GDM1 (cell line): ENCODE measurements at places on chromosomes 3 and 15.

- DNase-seq = no peak
Observed at GRCh38 chr3:14946236-14946635, 1.1 kb upstream of the NR2C2 start.

- DNase-seq = no peak
Observed at GRCh38 chr3:94012185-94012584, 16.2 kb downstream of the STX19 start.

- DNase-seq = no peak
Observed at GRCh38 chr3:102265720-102266119, 169.1 kb upstream of the ZPLD1 start.

GRCh38 chr3:156908398-156908797 lies 82.2 kb downstream of the LEKR1 start:
- DNase-seq = no peak

DNA sequence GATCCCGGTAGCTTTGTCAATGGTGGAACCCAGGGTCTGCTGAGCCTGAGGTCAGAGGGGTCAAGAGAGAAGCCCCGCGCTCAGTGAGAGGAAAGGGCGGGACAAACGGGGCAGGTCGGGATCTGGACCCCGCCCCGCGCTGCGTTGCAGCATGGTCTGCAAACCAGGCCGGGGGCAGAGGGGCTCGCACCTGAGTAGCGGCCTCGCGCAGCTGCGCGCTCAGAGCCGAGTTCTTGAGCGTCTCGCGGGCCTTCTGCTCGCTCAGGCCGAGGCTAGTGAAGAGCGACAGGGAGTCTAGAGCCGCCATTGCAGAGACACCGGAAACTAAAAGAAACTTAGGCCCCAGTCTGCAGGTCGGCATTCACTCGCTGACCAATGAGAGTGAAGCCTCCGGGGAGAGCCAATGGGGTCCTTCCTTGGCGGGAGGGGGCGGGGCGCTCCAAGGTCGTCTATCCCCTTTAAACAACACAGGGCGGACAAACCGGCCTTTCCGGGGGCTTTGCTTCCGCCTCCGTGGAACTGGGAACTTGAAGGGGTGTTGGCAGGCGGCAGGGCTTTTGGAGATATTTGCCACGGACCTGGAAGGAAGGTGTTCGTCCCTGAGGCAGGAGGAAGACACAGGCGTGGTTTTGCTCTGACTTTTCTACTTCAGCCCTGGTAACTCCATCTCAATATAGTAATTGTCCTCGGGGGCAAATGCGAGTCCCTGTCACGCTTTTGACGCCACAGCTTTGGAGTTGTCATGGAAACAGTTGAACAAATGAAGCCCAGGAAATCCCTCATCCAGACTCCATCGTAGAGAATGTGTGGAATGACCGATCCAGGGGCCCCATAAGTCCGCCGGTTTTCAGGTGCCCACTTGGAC lies at the start of gene QARS1:
QARS1 (minus strand) TSS at position 331 of the 865 bp plus-strand sequence; CDS start at position 307, 24 bp downstream.
- peak; percentile 76 for DNase-seq

DNA sequence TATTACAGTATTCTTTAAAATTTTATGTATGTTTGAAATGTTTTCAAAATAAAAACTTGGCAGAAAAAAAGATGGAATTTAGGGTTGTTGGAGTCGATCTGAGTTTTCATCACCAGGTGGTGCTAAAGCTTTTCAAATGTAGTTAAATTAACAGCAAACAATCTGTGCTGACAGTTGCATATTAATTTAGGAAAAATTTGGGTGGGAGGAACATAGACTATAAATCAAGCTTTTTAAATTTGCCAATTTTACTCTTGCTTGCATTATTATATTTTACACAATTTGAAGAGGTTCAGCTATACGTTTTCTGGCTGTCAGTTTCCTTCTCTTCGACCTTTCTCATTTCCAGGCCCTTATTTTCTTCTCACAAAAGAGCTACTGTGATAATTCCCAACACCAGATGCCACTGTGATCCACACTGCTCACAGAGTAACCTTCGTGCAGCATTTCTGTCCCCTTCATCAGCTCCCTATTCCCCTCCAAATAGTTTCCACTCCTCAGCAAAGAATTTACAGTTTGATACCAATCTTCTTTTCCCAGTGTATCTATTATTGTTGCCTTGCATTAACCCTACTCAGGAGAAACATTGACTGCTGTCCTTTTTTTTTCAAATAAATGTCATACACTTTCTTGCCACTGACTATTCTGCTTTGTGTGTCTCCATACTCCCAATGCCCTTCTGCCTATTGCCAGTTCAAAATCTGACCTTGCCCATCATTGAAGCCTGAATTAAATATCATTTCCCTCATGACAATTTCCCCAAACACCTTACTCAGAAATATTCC lies 53.4 kb upstream of the EIF5A2 start:
- DNase-seq = no peak

DNA sequence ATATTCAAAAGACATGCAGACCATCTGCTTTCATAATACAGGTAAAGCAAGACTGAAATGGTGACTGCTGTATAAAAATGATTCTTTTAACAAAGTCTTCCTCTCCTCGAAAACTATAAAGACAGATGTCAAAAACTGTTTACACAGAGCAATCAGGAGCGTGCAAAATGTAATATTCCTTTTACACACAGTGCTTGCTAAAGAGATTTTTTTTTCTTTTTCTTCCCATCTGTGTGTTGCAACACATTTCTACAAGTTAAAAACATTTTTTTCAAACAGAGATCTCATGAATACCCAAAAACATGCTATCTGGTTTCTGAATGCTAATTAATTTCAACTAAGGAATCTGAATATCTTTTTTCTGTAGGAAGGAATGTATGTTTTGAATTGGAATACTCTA lies 22.1 kb downstream of the SATB1 start:
- DNase-seq = no peak

DNA sequence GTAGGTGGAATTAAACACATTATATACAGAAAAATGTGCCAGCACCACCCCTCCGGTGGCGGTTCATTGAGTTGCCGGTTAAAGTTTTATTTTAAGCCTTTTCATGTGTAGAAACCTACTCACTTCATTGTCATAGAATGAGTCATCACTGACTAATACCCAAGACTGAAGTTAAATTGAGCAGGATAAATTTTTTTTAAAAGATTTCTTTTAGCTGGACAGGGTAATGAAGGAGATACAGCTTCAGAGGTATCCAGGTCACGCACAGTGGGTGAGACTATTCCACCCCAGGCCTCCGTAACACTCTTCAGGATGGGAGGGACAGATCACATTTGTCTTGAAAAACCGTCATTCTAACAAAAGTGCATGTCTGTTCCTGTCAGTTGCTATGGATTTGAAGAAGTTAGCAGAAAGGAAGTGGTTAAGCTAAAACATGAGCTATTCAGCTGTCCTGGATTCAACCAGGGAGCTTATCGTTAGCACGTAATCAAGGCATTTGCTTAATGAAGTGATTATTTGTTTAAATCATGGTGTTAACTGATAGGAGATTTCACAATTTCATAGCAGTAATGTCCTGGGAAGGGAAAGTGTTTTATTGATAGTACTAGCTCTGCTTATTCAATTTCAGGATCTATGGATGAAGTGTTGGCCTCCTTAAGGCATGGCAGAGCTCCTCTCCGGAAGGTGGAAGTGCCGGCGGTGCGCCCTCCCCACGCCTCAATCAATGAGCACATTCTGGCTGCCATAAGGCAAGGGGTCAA lies 23.4 kb downstream of the WHAMM start:
- peak; percentile 56 for DNase-seq

- no peak for DNase-seq
Observed at GRCh38 chr15:43775411-43775965, 1.3 kb downstream of the ELL3 start.

DNA sequence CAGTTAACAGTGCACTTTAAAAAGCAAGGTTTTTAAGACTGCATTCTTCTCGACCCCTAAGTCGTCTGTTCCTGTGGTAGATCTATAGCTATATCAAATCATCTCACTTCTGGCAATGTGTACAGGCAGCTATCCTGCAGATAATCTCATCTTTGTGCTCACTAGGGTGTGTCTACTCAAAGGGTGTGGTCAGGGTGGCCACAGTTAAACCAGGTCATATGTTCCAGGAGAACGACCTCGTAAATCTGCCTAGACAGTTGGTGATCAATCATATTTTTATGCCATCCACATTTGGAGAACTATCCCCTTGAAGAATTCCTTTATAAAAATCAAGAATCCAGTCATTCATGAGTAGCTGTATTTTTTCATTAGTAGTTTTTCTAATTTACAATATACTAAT lies 3.0 kb downstream of the VEPH1 start:
- DNase-seq = no peak

DNA sequence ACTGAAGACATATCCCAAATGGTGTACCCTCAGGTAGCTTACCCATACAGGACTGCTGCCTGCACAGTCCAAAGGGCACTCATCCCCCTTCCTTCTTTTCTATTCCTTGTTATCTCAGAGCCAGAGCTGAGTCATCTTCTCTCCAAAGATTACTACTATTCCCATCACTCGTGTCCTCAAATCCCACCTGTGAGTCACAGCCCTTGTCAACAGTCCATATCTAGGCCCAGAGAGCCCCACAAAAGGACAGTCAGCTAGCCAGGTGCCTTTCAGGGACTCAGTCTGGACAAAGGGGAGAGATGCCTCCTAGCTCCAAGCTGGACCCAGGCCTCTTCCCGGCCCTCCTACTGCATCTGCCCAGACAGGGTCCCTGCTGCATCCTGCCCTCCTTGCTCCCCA lies 11.0 kb downstream of the PARP16 start:
- DNase-seq = no peak

DNA sequence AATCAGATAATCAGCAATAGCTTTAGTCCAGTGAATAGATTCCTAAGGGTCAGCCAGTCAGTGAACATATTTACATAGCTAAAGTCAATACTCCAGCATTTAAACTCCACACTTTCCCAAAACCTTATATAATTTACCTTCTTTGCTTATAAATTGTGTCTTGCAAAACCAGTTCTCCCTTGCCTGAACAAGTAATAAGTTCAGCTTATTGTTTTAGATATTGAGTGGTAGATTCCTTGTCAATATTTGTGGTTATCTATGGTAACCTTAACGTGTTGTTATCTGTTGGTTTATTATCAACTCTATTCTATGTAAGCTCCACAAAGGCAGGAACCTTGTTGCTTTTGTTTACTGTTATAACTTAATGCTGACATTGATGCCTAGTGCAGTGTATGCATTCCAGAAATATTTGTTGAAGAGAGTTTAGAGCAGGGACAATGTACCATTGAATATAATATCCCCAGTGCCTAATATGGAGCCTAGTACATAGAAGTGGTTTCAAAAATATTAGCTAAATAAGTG lies 24.0 kb downstream of the PLSCR5 start:
- DNase-seq = no peak

- no peak for DNase-seq
Observed at GRCh38 chr3:126913524-126913923, 69.4 kb upstream of the PLXNA1 start.

- DNase-seq = no peak
Observed at GRCh38 chr15:52100807-52101442, 11.7 kb downstream of the BCL2L10 start.

DNA sequence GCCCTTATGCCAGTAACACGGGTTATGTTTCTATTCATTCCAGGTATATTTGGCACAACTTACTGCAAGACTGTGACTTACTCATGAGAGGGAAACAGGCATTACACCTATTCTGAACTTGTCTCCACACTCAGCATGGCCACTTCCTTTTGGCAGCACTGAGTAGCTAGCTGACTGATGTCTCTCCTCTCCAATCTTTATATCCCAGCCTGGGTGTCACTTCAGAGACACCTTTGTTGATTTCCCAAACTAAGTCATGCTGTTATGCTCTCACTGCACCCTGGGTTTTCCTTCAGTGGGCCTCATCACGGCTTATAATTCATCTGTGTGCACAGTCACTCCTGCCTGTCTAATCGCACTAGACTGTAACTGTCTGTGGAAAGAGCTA lies 114.8 kb downstream of the MYLK start:
- DNase-seq = no peak

GRCh38 chr3:172089250-172089649 lies 49.9 kb downstream of the FNDC3B start:
- no peak for DNase-seq

DNA sequence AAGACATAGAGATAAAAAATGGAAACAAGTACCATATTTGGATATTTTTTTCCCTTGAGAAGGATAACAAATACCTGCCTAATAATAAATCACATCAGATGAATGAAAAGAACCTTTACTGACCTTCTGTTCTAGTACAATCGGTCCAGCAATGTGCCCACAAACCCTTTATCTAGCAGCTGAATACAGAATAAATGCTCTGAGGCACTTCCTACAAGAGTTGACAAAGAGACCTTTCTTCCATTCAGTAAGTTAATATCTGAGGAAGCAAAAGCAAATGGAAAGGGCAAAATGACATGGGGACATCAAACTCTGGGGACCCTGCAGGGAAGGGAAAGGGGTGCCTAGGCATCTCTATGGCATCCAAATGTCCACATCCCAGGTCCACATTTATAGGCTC lies 115.8 kb downstream of the NEK10 start:
- DNase-seq = no peak

- DNase-seq = no peak
Observed at GRCh38 chr3:105362021-105362665, 4.6 kb upstream of the ALCAM start.

DNA sequence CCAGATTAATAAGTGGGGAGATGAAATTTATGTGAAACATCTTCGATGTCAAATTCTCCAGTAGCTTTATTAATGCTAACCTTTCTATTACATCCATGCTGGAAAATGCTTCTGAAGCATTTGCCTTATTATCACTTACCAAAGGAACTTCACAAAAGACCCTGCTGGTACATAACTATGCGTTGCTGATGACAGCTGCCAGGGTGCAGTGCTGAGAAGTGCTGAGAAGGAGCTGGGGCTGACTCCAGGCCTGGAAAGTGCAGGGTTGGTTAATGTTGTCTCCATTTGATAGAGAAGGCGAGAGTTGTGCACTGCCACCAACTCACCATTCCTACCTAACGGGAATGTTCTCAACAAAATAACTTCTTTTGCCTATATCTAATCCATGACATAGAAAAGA lies 736.0 kb upstream of the NR2F2 start:
- no peak for DNase-seq

GRCh38 chr3:197737749-197738462 lies 1.2 kb upstream of the RUBCN start:
- DNase-seq = no peak

DNA sequence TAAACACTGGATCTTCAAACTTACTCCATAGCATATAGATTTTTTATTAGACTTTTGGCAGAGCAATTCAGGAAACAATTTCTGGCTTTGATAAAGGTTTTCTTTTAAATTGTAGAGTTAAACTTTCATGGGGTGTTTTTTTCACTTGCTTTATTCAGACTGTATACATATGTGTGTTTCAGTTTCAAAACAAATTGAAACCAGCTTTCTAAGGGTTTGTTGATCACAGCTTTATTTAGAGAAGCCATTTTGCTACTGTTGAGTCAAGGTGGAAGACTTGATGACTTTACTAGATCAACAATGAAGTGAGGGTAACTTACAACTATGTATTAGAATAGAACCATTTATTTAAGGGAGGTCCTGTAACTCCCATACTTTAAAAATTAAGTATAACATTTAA lies 6.2 kb downstream of the UBE2E1 start:
- no peak for DNase-seq

GRCh38 chr3:180180795-180181194 lies 144.1 kb upstream of the PEX5L start:
- DNase-seq = no peak

GRCh38 chr3:132344666-132345280 lies 27.6 kb downstream of the ACP3 start:
- DNase-seq = no peak
